Dermis blood vessel endothelial cell (primary cell): ENCODE measurements at places on chromosomes 11 and 22. TPM values are rescaled to one million over a fixed set of nuclear protein-coding genes. Genes with fewer than 3 reads are reported as not detected.

Gene OR52N4
- total RNA-seq, result 0.17 TPM in 1 of 2 replicates, not detected in the other

Gene CST6
- 0.17 and 0.60 TPM in 2 replicates for total RNA-seq

Gene OTOG
- total RNA-seq, result not detected in 2 replicates

Gene OR52A1
- not detected in 2 replicates for total RNA-seq
